ENCODE measurements at places on chromosomes 3 and 15.

DNA sequence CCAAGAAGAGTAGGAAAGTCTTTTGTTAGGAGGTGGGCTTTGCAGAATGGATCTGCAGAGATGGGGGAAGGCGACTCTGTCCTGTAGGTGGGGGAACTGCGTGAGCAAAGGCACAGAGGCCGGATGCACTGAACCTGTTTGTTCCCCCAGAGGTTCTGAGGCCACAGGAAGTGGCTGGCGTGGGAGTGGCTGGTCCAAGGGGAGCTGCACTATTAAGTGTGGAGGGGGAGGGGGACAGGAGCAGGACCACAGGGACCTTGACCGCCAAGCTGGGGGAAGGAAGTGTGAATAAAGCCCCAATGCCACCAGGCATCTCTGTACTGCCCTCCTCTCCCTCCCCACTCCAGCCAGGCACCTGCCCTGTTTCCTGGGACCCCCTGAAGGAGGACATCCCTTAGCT, 51.8 kb downstream of the CYP11A1 start:
- DNase-seq, result no peak

- no peak for DNase-seq
These were observed 40.9 kb upstream of the FBXL22 start for GRCh38 chr15:63556246-63556645.

DNA sequence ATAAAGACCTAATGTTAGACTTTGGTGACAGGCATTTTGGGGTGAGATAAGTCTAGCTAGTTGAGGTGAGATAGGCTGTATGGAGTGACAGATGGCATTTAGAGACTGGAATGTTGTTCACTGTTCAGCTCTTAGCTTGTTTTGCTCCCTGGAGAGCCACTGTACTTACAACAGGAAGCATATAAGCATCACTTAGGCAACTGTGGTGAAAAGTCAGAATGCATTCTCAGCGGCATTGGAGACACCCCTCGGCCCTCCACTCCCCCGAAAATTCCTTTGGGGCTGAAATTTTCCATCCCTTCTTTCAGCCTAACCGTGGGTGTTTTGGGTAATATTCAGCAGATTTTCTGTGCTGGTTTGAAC, 73.4 kb downstream of the SLCO3A1 start:
- DNase-seq, result no peak

GRCh38 chr3:100902572-100902971, 90.6 kb downstream of the ABI3BP start:
- DNase-seq, result no peak

- DNase-seq, result peak; percentile 33
These were observed 59.5 kb upstream of the STRIT1 start for GRCh38 chr3:155352900-155353490.

- no peak for DNase-seq
These were observed 163.1 kb downstream of the ROBO1 start for GRCh38 chr3:79604681-79605080.

DNA sequence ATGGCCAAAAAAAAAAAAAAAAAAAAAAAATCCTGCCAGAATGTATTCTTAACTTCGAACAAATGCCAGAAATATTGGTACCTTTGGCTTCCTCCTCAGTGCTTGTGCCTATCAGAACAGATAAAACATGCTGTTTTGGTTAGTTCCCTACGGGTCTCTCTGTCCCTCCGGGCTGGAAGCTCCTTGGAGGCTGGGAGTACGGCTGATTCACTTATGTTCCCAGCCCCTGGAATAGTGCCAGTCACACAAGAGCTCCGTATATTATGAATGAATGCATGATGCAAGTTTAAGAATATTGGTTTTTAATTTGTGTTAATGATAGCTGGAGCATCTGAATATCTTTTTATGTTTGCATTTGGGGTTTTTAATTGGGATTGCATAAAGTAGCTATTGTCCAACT, 44.0 kb downstream of the NR2F2 start:
- DNase-seq, result no peak

DNA sequence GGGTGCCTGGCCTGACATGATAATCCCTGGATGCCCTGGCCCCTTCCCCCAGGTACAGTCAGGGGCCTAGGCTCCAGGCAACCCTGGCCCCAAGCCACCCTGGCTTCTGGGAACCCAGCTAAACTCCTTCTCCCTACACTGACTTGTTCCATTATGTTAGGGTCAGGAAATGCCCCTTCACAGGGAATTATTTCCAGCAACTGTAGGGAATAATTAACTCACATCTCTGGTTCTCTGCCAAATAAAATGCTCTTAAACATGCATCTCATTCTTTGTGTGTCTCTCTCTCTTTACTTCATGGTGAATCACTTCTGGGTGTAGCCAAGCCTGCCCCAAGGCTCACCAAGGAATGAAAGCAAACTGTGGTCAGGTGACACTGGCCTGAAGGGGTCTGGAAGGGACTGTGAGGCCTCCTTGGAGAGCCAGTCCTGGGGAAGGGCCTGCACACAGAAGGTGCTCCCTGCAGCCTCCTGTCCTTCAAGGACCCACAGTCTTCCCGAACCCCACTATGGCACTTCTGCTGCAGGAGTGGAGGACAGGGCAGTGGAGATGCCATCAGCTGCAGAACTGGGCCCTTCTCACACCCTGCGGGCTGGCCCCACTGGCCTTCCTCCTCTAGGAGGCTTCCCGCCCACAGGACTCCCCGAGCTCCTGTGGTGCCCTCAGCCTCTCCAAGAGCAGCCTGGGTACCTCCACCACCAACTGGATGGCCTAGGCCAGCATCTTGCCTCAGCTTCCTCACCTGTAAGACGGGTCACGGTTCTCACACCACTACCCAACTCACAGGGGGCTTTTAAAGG, 17.6 kb downstream of the TKT start:
- DNase-seq, result no peak

- DNase-seq, result no peak
These were observed 272.8 kb upstream of the TTC14 start for GRCh38 chr3:180329187-180329586.

DNA sequence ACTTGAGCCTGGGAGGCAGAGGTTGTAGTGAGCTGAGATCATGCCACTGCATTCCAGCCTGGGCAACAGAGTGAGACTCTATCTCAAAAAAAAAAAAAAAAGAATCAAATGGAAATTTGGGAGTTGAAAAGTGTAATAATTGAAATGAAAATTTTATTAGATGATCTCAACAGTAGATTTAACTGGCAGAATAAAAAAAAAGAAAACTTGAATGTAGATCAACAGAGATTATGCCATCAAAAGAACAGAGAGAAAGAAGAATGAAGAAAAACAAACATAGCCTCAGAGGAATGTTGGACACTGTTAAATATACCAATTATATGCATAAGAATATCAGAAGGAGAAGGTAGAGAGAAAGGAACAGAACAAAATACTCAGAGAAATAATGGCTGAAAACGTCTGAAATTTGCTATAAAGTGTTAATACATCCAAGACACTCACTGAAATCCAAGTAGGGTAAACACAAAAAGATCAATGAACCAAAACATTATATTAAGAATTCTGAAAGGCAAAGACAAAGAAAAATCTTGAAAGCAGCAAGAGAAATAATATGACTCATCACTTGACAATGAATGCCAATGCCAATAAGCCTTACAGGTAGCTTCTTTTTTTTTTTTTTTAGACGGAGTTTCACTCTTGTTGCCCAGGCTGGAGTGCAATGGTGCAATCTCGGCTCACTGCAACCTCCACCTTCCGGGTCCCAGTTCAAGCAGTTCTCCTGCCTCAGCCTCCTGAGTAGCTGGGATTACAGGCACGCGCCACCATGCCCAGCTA, 14.6 kb upstream of the ELP6 start:
- DNase-seq, result no peak

DNA sequence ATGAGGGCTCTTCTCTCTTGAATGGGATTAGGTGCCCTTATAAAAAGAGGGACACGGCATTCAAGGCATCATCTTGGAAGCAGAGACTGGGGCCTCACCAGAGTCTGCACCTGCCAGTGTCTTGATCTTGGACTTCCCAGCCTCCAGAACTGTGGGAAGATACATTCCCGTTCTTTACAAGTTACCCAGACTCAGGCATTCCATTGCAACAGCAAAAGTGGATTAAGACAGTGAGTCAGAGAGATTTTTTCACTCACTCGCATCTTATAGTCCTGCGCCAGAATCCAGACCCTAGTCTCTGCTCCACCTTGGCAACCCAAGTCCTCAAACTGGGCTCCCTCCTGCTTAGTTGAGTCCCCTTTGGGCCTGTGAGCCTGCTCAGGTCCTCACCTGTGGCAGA, 2.7 kb downstream of the LCTL start:
- DNase-seq, result no peak

- DNase-seq, result no peak
These were observed 49.3 kb downstream of the UACA start for GRCh38 chr15:70714015-70714414.

DNA sequence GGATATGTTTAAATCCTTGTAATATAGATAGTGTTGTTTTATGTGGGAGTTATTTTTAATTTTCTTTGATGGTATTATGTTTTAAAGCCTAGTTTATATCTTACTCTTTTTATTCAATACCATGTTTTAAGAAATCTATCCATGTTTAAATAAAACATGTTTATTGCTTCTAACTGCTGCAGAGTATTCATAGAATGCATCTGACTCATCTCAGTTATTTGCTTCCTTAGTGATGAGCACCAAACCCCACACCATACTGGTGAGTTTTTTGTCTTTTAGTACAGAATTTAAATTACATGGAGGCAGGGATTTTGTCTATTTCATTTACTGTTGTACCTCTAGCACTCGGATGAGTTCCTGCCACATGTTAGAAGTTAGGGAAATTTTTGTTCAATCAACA, 209.2 kb downstream of the NSUN3 start:
- DNase-seq, result no peak

- DNase-seq, result no peak
These were observed 123.2 kb upstream of the CGNL1 start for GRCh38 chr15:57253082-57253481.

GRCh38 chr15:29596266-29596665, 226.0 kb downstream of the TJP1 start:
- DNase-seq, result no peak

- peak; percentile 80 for DNase-seq
These were observed 1.8 kb downstream of the PRKCD start for GRCh38 chr3:53162672-53163443.

GRCh38 chr3:14836049-14836468, 17.3 kb downstream of the FGD5 start:
- DNase-seq, result no peak

DNA sequence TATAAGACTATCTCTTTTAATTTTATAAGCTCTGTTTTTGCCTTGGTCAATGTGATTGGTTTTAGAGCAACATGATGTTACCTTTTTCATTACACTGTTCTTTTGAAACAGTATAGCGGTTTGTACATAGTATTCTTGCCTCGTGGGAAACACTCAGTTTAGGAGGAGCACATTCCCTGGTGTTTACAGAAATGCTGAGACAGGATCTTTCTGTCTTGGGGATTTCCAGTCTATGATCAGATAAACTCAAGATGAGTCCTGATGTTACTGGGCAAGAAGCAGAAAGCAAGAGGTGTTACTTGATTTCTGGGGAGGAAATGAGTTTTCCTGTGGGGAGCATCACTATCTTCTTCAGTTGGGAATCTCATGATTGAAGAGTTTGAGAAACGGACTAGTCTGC, 2.5 kb downstream of the TMEM266 start:
- no peak for DNase-seq

- no peak for DNase-seq
These were observed 106.8 kb upstream of the SLC6A11 start for GRCh38 chr3:10709110-10709781.

GRCh38 chr3:176964661-176965060, 232.6 kb downstream of the TBL1XR1 start:
- DNase-seq, result no peak

GRCh38 chr3:97232393-97233034, 418.1 kb downstream of the EPHA6 start:
- no peak for DNase-seq

GRCh38 chr3:194126790-194127189, 9.2 kb upstream of the HES1 start:
- no peak for DNase-seq

- DNase-seq, result no peak
These were observed 325.0 kb downstream of the RBMS3 start for GRCh38 chr3:29605845-29606244.

GRCh38 chr15:96320107-96320506, 10.4 kb upstream of the NR2F2 start:
- no peak for DNase-seq

DNA sequence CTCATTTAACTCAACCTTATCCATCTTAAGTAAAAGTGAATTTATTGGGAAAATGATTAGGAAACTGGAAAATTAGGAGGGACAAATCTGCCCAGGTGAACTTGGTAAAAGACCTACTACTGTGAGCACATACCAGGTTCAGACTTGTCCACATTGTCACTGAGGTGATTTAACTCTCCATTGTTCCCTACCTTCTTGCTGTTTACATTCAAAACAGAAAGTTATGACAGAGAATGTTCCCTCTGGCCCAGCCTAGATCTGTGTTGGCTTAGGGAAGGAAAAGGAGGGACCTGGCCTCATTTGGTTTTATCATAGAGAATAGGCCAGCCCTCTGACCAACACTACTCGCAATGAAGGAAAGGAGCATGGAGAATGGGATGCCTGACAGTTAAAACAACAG, 117.6 kb downstream of the SATB1 start:
- DNase-seq, result no peak

GRCh38 chr3:113058188-113058587, 67.4 kb downstream of the GTPBP8 start:
- DNase-seq, result no peak

GRCh38 chr3:142007710-142008399, 131.4 kb downstream of the ATP1B3 start:
- DNase-seq, result no peak

- DNase-seq, result no peak
These were observed 518.5 kb downstream of the EPHA3 start for GRCh38 chr3:89625945-89626344.

DNA sequence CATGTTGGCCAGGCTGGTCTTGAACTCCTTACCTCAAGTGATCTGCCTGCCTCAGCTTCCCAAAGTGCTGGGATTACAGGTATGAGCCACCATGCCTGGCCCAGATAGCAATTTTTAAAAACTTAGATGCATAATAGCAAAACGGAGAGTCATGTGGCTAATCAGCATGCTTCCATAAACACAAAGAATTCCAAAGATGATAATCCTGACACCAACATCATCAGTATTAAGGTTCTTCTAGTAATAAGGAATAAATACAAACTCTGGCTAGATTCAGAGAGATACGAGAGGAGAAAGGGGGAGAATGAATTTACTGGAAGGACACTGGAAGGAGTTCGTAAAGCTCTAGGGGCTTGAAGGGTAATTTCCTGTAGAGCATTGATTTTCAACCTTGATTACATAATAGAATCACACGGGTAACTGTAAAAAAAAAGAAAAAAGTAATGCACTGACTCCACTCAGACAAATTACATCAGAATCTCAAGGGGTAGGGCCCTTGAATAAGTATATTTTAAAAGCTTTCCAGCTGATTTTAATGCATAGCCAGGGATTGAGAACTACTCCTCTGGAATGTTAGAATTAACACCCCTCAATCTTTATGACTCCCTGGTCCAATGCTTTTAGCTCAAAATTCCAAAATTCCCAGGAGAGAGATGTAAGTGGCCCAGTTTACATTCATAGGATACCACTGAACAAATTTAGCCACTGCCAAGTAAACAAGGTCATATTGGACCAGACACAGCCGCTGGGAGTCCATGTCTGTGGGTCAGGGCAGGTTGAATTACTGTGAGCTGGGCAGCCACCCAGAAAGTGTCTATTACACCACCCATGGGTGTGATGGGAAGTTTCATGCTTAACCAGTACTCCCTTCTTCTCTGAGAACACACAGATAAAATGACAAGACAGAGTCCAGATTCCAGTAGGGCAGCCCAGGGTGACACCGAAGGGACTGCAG, 243.9 kb downstream of the TBL1XR1 start:
- DNase-seq, result no peak

GRCh38 chr3:126557415-126557745, 1.4 kb downstream of the C3orf22 start:
- DNase-seq, result no peak
